ENCODE measurements at places on chromosomes 12 and 14. TPM values are rescaled to one million over a fixed set of nuclear protein-coding genes. Genes with fewer than 3 reads are reported as not detected.

DNAH10 gene
- total RNA-seq: 4.5 TPM

GPR84 gene
- total RNA-seq: 0.99 TPM

STAB2 gene
- 0.99 TPM for total RNA-seq

TEP1 gene
- total RNA-seq: 9.6 TPM

ACSS3 gene
- 26.0 TPM for total RNA-seq

CD27 gene
- 0.50 TPM for total RNA-seq

BDKRB2 gene
- 3.4 TPM for total RNA-seq

REP15 gene
- 1.7 TPM for total RNA-seq

KRT75 gene
- 0.06 TPM for total RNA-seq

CLEC4A gene
- 2.9 TPM for total RNA-seq

SERPINA3 gene
- total RNA-seq: 1.5 TPM

CLEC1A gene
- 14.9 TPM for total RNA-seq

KCNJ8 gene
- 15.3 TPM for total RNA-seq

Measured in spinal cord (tissue), 10 donors.